ENCODE measurements at places on chromosomes 3 and 15.

- no peak for DNase-seq
Observed at GRCh38 chr15:55917881-55918296, 75.5 kb downstream of the NEDD4 start.

DNA sequence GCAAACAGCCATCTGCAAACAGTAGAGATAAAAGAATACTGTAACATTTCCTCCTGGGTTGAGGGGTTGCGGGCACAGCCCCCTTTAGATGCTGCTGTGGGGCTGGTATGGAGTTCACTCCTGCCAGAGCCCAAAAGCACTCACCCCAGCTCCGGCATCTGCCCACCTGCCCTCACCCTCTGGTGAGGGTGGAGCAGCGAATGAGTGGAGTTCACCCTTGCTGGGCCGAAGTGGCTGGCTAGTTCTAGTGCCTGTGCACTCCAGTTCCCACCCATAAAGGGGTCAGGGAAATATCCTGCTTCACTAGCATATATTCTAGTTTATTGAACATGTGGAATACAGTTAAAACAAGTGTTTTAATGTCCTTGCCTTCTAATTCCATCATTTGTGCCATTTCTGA, 209.7 kb upstream of the SGO1 start:
- no peak for DNase-seq

- no peak for DNase-seq
Observed at GRCh38 chr15:67087507-67088172, 22.2 kb downstream of the SMAD3 start.

- no peak for DNase-seq
Observed at GRCh38 chr3:39168156-39168780, 14.9 kb upstream of the CSRNP1 start.

- DNase-seq = no peak
Observed at GRCh38 chr15:73751899-73752805, 999 bp downstream of the INSYN1 start.

DNA sequence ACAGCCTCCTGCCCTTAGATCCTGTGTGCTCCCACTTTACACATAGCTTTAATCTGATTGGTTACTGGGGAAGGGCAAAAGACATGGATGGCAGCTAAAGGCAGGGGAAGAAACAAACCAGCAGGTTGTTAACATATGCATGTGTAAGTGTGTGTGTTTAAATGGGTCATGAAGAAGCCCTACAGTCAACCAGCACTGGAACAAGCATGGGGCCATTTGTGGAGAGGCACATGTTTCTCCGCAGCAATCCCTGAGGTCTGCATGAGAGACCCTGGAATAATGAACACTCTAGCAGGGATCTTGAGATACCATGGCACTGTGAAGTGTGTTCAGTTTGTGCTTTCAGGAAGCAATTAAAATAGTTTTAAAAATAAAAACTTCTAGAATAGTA, 6.0 kb downstream of the KLF13 start:
- no peak for DNase-seq

GRCh38 chr15:73684581-73685455, 635 bp downstream of the CD276 start:
- DNase-seq = no peak

DNA sequence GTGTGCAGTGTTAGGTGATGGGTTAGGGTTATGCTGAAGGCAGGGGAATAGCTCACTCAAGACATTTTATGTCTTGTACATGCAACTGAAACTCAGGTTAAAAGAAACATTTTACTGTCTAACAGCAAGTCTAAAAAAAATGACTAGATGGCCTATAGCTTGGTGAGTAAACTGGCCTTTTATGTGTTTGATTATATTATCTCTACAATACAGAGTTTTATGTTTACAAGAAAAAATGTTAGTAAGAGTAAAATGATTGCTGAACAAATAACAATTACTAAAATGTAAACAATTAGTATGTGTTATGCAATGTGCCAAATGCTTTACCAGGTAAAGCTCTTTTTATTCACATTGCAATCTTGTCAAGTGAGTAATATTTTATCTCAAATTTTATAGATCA, 1039.6 kb downstream of the ROBO2 start:
- DNase-seq = no peak

DNA sequence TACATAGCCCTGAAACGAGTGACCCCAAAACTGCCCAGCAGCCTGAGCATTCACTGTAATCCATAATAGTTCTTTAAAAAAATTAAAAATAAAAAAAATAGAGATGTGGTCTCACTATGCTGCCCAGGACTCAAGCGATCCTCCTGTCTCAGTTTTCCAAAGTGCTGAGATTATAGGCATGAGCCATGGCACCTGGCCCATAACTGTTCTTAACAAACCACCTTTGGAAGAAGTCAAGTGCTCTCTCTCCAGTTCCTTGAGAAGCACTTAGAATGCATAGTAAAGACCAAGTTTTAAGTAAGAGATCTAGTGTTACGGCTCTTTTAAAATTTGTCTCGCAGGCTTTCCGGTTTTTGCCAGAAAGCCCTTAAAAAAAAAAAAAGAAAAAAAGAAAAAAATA, 8.2 kb downstream of the CDC25A start:
- DNase-seq = no peak

- DNase-seq = no peak
Observed at GRCh38 chr15:98872774-98873173, 134.8 kb downstream of the PGPEP1L start.

DNA sequence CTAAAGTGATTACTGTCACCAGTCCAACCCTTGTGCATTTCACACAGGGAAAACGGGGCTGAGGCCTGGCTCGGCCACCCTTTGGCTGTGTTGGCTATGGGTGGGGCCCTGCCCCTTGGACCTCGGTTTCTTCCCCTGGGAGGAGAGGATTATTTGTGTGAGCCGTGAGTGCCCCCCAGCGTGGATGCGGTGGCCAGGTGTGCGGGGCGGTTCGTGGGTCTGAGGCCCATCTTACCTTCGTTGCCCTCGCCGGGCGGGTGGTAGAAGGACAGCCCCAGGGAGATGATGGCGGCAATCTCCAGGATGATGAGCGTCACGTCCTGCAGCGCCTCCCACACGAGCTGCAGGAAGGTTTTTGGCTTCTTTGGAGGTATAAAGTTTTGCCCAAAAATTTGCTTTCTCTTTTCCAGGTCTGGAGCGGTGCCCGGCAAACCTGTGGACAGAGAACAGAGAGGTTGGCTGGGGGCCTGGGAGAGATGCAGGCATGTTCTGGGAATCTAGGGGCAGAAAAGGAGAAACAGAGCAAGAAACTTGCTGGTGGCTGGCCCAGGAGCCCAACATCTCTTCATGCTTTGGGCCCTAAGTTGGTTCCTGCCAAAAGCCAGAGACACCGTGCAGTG, 89.6 kb upstream of the SEC13 start:
- DNase-seq = no peak

DNA sequence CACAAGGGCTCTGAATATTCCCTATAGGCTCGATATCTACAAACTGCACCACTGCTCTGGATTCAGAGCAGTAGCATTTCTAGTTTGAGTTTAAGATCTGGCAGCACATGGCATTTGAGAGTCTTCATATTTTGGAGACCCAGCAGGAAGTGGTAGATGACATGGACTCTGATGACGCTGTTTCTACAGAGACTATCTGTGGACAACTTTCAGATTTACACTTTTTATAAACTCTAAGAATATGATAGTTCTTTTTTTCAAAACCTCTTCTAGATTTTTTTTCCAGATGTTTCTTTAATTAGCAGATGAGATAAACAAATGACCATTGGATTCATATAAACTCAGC, 35.8 kb downstream of the ARMC8 start:
- no peak for DNase-seq

DNA sequence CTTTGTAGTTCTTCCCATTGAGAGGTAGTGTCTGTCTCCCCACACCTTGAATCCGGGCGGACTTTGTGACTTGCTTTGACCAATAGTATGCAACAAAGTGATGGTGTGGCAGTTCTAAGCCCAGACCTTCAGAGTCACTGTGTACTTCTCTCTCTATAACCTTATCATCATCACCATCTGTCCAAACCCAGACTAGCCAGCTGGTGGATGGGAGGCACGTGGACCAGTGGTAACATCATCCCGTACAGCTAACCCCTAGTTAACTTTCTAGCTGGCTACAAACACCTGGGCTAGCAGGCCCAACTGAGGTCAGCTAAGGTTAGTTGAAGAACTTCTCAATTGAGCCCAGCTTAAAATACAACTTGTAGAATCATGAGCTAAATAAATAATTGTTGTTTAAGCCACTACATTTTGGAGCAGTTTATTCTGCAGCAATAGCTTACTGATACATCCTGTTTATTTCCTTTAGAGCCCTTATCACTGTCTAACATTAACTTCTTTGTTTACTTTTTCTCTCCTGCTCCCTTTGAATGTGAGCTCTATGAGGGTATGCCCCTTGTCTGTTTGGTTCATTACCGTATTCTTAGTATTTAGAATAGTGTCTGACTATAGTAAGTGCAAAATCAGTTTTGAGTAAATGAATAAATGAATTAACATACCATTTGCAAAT, 11.5 kb upstream of the CCR9 start:
- DNase-seq = no peak

- DNase-seq = no peak
Observed at GRCh38 chr15:65525622-65526021, 4.6 kb upstream of the HACD3 start.

- DNase-seq = no peak
Observed at GRCh38 chr3:111700054-111700453, 104.9 kb upstream of the ZBED2 start.

DNA sequence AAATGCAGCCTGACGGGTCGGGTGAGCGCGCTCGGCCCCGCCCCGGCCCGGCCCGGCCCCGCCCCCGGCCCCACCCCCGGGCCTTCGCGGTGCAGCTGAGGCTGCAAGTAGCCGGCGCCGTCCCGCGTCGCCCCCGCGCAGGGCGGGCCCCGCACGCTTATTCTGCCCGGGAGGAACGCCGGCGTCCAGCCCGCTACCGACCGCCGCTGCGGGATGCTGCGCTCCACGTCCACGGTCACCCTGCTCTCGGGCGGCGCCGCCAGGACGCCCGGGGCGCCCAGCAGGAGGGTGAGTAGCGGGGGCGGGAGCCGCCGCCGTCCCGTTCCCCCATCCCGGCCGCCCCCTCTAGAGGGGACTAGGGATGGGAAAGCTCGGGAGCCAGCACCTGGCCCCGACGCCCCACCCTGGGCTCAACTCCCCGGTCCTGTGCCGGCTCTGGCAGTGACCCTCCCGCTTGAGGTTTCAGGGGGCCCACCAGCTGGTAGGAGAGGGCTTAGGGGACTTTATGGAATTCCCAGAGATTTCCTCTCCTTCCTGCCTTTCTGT, at the start of gene MYZAP:
TSS of gene MYZAP (plus strand) at position 83 of the 546 bp plus-strand sequence. CDS start at position 214, 131 bp downstream.
- peak; percentile 37 for DNase-seq

GRCh38 chr15:51192521-51193280, 98.0 kb upstream of the TNFAIP8L3 start:
- peak; percentile 71 for DNase-seq

- no peak for DNase-seq
Observed at GRCh38 chr3:75295013-75295412, 369.1 kb upstream of the FRG2C start.

DNA sequence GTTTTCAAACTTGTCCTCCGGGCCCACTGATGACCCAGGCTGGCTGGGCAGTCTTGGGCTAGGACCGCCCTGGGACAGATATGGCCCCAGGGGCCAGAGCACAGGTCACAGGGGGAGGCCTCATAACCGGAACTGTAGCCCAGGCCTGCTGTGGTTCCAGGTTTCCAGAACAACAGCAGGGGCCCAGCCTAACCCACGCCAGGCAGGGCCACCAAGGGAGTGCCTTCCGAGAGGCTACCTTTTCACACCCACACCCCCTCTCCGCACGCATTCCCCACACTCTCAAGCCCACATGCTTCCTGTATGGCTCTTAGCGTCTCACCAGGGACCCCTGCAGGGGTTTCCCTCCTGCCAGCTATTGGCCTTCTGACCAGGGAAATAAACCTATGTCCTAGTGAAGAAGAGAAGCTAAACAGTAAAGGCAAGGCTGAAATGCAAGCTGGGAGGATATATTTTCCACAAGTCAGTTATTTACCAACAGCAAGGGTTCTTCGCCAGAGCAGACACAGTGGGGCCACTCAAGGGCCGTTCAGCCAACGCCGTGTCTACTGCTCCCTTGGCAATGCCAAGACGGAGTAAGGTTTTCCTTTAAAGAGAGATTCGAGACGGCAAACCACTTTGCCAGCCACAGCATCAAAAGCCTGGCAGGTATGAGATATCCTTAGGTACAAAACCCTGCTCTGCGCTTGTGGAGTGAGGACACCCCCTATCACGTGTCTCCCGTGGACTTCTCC, 135.1 kb downstream of the ATP10A start:
- DNase-seq = no peak

GRCh38 chr3:120780977-120781376, 38.4 kb downstream of the GTF2E1 start:
- DNase-seq = no peak

DNA sequence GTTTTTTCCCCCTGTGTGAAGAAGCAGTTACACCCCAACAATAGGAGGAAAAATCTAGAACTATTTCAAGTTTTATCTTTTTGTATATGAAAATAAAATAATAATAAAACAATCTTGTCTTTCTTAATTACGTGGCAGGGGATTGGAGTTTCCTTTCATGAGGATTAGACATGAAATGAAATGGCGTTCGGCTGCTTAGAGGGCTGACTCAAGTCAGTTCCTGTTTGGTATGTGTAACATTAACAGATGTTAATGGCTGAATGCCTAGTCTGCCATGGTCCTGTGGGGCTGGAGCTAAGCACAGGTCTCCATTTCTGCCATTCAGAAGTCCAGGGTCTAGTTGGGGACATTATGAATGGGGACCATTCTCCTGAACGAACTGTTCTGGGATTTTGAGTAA, 3.1 kb upstream of the EXOG start:
- no peak for DNase-seq

- no peak for DNase-seq
Observed at GRCh38 chr3:146177519-146177918, 16.5 kb upstream of the PLOD2 start.

GRCh38 chr3:132180337-132180791, 136.8 kb upstream of the ACP3 start:
- no peak for DNase-seq

Measured in activated T-cell treated with anti-CD3 and anti-CD28 coated beads for 24 hours (primary cell).